ENCODE measurements at places on chromosomes 1 and 21. TPM values are rescaled to one million over a fixed set of nuclear protein-coding genes. Genes with fewer than 3 reads are reported as not detected.

Gene ECM1
- 1.6 TPM for total RNA-seq

Gene DUSP23
- 20.9 TPM for total RNA-seq

Gene LCA5L
- not detected for total RNA-seq

Gene TSACC
- not detected for total RNA-seq

Gene ZNF593OS
- not detected for total RNA-seq

Gene ZBTB40
- total RNA-seq, result 18.9 TPM

Gene F13B
- not detected for total RNA-seq

Gene TP53BP2
- 27.6 TPM for total RNA-seq

Gene SH2D2A
- 94.7 TPM for total RNA-seq

Gene LSS
- 41.0 TPM for total RNA-seq

Gene INAVA
- total RNA-seq, result not detected

Gene NFIA
- 0.16 TPM for total RNA-seq

Gene WDTC1
- total RNA-seq, result 24.4 TPM

Gene PGBD2
- 9.1 TPM for total RNA-seq

Gene S100B
- total RNA-seq, result 0.20 TPM

Gene FCGR2B
- 0.11 TPM for total RNA-seq

Gene AADACL4
- total RNA-seq, result not detected

Gene SUSD4
- total RNA-seq, result 1.7 TPM

Gene RHD
- not detected for total RNA-seq

Gene IQCC
- total RNA-seq, result 4.3 TPM

Gene SFPQ
- 376 TPM for total RNA-seq

Gene OR2T29
- total RNA-seq, result not detected

Gene ELK4
- total RNA-seq, result 95.1 TPM

Gene CFHR5
- not detected for total RNA-seq

Gene NLRP3
- total RNA-seq, result 0.18 TPM
